ENCODE measurements at places on chromosomes 6 and 20. TPM values are rescaled to one million over a fixed set of nuclear protein-coding genes. Genes with fewer than 3 reads are reported as not detected.

GRCh38 chr6:131510094-131510493 lies 62.9 kb upstream of the ARG1 start:
- no peak for DNase-seq

- DNase-seq, result no peak
Measured at GRCh38 chr6:110618591-110619267, 142.3 kb upstream of the SLC22A16 start.

The PAK5 gene
- polyA plus RNA-seq, result 0.63 TPM

The SLC35F1 gene
- polyA plus RNA-seq, result 3.9 TPM
